Stimulated activated CD4-positive, alpha-beta T cell treated with anti-CD3 and anti-CD28 coated beads, Interleukin-4, amount 100 ng/mL, for 4 hours (primary cell): ENCODE measurements at places on chromosomes 6 and 20.

- no peak for DNase-seq
Observed at GRCh38 chr20:35791821-35792220, 20.0 kb downstream of the PHF20 start.

DNA sequence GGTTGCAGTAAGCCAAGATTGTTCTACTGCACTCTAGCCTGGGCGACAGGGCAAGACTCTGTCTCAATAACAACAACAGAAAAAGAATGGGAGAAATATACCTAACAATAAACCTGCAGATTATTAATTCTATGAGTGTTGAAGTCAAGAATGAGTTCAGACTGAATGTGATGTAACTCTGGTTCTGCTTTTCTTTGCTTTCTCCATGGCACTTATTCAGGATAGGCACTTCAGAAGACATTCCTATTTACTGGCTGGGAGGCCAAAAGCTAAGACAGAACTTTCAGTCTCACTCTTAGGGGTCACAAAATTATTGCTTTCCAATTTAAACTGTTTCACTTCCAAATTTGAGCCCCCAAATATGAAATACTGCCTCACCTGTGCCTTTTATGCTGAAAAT lies 15.7 kb upstream of the PRIM2 start:
- DNase-seq: no peak

DNA sequence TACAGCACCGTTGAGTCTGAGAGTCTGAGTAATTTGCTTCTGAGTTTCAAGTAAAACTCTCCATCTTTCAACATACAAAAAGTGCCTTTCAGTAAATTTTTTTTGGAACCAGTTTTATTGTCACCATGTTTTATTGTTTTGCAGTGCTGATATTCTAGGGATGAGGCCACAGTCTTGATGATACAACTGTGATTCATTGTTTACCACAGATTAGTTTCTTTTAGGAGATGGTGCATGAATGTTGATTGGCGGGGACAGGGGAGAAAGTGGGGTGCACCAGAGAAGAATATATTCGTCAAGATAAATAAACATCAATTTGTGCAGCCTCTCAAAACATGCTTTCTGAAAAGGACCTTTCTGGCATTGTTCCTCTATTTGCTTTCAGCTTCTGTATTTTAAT lies 109.0 kb downstream of the MCHR2 start:
- no peak for DNase-seq

- no peak for DNase-seq
Observed at GRCh38 chr6:20198775-20199174, 13.5 kb downstream of the MBOAT1 start.

GRCh38 chr20:25082498-25082873 lies 545 bp upstream of the VSX1 start:
- DNase-seq: no peak

DNA sequence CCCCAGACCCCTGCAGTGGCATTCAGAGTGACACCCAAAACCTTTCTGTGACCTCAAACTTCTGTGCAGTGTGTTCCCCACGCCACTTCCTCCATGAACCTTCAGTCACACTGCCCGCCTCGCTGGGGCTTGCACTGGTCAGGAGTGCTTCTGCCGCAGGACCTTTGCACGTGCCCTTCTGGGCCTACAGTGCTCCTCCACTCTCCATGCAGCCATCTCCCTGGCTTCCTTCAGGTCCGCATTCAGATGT lies 27.1 kb downstream of the SYNJ2 start:
- no peak for DNase-seq
